Stimulated activated CD4-positive, alpha-beta T cell treated with anti-CD3 and anti-CD28 coated beads, TNF-alpha, amount 100 ng/mL, for 48 hours (primary cell): ENCODE measurements at places on chromosomes 3 and 15.

DNA sequence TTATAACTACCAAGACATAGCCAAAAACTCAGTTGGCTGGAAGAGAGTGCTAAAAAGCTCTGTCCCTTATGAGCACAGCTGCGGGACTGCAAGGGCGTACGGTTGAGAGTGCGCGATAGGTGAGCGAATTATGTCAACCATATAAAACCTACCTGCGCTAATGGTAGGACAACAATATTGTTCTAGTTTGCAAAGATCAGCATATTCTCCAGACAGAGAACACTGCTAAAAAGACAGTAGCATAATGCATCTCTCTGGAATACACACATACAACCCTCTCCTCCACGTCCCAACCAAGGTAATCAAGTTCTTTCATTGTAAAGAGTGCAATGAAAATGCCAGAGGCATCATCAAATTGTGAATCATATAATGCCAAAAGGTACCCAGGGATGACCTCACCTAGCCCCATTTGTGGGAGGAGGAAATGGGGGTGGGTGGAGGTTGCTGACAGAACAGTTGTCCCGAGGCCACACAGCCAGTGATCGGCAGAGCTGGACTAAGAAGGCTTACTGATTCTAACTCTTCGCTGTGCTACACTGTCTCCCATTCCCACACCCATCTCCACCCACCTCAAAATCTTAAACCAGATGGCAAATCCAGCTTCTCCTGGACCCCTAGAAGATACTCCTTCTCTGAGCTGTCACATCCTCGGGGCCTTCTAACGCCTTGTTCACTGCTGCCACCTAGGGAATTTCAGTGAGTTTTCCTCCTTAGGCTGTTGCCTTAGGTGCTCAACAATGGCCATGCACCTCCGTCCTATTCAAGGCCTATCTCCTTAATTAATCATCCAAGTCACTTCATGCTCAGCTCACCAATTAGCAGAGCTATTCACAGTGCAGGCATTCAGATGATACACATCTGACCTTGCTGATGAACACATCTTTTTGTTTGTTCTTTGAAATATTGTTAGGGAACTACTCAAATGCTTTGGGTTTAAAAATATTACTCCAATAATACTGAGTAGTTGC lies 60.7 kb downstream of the RPL22L1 start:
- no peak for DNase-seq

GRCh38 chr3:1979961-1980615 lies 118.6 kb upstream of the CNTN4 start:
- no peak for DNase-seq

DNA sequence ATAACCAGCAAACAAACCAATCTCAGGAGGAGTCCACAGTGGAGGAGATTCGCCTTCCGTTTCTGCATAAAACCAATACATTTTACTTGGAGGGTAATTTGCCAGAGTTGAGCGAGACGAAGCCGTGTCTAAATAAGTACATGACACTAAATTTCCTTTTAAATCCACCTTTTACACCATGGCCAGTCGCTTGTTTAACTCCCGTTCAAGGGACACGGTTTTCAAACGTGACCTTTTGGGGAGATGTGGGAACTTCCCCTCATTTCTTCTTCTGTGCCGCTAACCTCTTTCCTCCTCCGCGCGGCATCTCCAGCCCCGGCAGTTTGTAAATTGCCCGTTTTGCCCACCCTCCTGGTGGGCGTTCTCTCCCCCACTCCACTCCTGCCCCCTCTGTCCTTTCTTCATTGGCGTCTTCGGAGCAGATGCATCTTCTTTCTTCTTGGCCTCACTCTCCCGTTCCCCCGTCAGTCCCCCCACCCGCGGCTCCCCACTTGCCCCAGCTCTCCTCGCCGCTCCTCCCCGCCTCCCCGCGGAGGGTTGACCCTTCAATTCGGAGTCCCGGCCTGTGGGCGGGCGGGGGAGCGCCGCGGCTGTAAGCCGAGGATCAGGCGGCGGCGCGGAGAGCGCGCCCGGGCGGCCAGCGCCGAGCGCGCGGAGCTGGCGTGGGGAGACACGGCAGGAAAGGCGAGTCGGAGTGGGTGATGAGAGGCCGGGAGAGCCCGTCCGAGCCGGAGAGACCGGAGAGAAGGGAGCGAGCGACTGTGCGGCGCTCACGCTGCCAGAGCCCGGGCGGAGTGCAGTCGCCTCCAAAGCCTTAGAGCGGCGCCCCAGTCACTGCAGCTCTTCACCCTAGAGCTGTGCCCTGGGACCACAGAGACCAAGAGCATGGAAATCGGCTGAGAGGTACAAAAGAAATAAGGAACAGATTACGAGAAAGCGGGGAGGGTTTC lies at the start of gene NLGN1:
NLGN1 (plus strand) TSS at position 584 of the 950 bp plus-strand sequence.
- no peak for DNase-seq

GRCh38 chr3:55164876-55165275 lies 237.0 kb upstream of the LRTM1 start:
- DNase-seq, result no peak

- DNase-seq, result no peak
These were observed 189.2 kb downstream of the ECT2 start for GRCh38 chr3:172939651-172940293.

DNA sequence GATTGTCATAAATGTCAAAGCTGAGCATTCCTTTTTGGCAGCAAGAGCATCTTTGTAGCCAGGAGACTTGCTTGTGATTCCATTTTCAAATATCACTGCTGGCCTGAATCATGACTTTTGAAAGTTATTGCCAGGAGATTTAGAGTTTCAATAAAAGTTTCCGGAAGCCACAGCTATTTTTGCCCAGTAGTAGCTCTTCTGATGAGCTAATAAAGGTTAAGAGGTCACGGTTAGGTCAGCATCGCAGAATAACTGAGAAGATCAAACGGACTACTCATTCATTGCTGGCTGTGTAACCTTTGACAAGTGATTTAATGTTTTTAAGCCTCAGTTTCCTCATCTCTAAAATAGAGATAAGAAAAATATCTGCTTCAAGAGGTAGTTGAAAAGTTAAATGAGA lies 105.1 kb upstream of the ETV5 start:
- no peak for DNase-seq

GRCh38 chr15:66766282-66767230 lies 64.5 kb downstream of the SMAD6 start:
- DNase-seq, result no peak
